ENCODE measurements at places on chromosomes 2 and 18.

DNA sequence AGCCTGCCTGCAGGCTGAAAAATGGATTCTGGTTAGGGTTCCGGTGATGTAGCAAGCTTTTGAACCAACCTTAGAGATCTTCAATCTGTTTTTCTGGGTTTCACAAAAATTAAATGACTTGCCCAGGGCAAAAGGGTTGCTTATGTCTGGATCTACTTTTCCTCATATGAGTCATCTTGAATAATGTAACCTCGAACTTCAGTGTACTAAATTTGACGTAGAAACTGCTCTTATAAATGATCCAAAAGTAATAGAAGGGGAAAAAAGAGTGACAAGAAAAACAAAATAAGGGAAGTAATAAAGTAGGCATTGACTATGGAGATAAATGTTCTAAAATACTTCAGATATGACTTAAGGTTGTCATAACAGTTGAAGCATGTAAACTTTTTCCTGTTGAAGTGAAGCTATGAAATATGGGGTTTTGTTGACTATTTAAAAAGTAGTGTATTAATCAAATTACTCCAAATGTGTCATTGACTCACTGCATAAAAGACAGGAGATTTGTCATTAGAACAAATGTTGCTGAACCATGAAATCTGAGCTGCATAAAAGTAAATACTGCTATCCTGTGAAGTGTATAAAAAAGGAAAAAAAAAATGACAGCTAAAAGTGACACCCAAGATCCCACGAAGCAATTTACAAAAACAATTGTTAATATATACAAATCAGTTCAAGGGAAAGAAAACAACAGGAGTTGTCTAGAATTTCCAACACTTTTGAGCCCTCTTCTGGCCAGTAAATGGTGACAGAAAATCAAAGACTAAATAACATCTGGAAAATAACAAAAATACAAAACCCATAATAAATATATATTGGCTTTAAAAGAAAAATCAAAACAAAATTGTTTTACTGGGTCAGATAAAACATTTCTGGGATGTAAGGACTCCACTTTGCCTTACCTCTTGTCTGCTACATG is 103.6 kb upstream of the SERPINE2 start:
- peak; percentile 23 for DNase-seq

- no peak for DNase-seq
Measured at GRCh38 chr2:45692566-45692965, 41.1 kb downstream of the PRKCE start.

GRCh38 chr18:11040823-11041656 is 108.3 kb downstream of the PIEZO2 start:
- peak; percentile 26 for DNase-seq

GRCh38 chr2:26877276-26877675 is 29.3 kb downstream of the DPYSL5 start:
- no peak for DNase-seq

DNA sequence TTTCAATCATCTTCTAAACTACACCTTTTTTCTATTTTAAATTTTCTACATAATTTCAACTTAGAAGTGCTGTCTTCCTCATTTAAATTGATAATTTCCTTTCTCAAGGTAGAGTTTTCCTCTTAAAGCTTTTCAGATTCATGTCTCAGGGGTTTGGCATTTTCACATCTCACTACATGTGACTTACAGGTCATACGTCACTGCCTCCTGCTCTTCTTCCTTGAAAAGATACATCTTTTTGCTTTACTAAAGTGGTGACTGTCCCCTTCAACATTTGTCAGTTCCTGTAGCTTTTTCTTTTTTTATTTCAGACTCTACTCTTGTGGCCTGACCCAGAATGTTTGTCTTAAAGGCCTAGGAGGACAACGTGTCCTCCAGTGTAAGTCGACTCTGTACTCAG is 17.1 kb upstream of the RUFY4 start:
- DNase-seq, result no peak

GRCh38 chr2:62654876-62655359 is 50.6 kb upstream of the EHBP1 start:
- no peak for DNase-seq

GRCh38 chr2:25240636-25241035 is 72.3 kb upstream of the POMC start:
- DNase-seq, result no peak
